ENCODE measurements at places on chromosomes 13 and 19.

DNA sequence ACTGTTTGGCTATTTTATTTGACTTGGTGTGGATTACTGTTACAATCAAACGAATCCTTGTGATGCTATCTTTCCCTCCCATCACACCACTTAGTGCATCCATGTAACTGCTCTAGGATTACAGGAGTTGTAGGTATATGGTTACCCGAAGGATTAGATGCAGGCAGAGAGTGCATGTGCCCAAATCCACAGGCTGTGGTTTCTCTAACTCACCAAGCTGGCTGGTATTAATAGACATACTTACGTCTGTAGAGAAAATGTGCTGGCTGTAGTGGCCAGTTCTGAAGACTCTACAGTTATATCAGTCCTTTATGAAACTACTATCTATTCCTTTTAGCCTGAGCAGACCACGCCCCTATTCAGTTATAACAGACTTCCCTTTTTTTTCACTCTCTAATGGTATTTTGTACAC is 1.1 kb upstream of the HMGB1 start:
- DNase-seq, result no peak

- DNase-seq, result no peak
Observed at GRCh38 chr19:11421371-11422098, 2.4 kb upstream of the RGL3 start.

- DNase-seq, result peak; percentile 66
Observed at GRCh38 chr19:16829010-16829821, at the start of gene SIN3B. Gene SIN3B, plus strand, starts transcription at chr19:16829398. Its CDS starts 23 bp downstream, at chr19:16829421.

- no peak for DNase-seq
Observed at GRCh38 chr19:1392407-1392806, 8.7 kb downstream of the NDUFS7 start.

- DNase-seq, result no peak
Observed at GRCh38 chr13:31433746-31434145, 234.0 kb downstream of the B3GLCT start.

GRCh38 chr19:35307931-35308330 is 16.0 kb downstream of the MAG start:
- no peak for DNase-seq

DNA sequence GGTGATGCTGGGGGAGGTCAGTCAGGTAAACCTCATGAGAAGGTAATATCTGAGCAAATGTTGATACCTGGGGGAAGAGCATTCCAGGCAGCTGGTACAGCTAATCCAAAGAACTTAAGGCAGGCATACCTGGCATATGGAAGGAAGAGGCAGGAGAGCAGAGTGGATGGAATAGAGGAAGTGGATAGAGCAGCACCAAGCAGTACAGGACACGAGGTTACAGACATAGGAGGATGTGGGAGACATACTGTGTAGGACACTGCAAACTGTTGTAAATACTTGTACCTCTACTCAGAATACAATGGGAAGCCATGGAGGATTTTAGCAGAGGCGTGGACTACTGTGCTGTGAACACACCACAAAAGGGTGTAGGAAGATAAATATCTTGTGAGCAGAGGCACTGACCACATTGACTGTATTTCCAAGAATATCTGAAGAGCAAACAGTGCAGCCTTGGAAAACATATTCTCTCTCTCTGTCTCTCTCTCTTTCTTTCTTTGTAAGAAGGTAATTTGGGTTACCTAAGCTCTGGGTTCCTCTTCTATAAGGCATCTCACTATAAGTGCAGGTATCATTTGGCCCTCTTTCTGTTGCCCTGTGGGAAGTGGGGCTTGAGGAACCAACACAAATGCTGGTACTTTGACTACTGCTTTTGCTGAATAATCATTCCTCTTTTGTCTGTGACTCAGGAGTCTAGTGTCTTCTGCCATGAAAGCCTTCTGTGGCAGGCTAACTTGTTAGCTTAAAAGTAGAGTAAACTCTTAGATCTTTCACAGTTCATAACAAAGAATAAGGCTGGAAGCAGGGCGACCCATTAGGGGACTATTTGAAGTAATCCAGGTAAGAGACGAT is 238.0 kb downstream of the VWA8 start:
- DNase-seq, result no peak

DNA sequence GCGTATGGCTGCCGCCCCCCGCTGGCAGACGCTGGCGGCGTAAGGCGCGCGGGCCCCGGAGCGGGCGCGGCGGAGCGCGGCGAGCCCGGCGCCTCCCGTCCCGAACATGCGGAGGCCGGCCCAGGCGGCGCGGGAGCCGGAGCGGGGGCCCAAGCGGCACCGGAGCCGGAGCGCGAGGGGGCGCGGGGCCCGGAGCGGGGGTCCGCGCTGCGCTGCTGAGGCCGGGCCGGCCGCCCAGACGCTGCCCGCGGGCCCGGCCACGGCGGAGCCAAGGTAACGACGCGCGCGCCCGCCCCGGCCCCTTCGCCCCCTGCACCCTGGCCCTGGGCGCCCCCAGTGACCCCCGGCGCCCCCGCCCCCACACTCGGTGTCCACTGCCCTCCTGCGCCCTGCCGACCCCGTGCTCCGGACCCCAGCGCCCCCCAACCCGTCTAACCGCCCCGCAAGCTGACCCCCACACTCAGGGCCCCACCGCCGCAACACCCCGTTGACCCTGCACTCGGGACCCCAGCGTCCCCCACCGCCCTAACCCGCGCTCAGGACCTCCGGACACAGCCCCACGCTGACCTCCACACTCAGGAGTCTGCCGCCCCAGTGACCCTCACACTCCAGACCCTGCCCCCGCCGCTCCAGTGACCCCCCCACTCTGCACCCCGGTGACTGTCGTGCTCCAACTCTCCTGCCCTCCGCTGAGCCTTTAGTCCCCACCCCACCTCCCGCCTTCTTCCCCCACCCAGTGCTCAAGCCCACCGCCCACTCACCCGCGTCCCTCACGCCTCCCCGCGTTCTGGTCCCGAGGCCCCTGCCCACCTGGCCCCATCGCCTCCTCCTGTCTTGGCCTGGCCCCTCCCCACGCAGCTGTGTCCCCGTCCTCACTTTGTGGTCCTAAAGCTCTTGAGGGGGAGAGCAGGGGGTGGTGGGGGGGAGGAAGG is at the start of gene CSNK1G2:
Gene CSNK1G2, plus strand, starts transcription at position 27 of the 932 bp plus-strand sequence. CDS start 28,601 bp downstream, outside the sequence.
- no peak for DNase-seq

DNA sequence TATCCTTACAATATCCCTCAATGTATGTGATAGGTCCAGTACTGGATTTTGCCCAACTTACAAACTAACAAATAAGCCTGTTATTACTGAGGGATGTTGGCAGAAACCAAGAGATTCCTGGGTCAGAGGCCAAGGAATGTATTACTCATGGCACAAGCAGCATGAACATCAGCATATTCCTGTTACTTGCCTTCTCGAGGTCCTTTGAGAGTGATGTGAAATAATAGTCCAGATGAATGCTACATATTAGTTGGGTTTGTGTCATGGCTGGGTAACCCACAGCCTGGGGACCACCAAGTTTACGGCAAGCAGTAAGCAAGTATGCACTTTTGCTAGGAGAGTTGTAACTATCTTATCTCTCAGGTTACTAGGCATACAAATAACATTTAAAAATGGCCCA is 384.5 kb upstream of the GPC6 start:
- no peak for DNase-seq

GRCh38 chr13:57665481-57665880 is 33.9 kb downstream of the PCDH17 start:
- no peak for DNase-seq

DNA sequence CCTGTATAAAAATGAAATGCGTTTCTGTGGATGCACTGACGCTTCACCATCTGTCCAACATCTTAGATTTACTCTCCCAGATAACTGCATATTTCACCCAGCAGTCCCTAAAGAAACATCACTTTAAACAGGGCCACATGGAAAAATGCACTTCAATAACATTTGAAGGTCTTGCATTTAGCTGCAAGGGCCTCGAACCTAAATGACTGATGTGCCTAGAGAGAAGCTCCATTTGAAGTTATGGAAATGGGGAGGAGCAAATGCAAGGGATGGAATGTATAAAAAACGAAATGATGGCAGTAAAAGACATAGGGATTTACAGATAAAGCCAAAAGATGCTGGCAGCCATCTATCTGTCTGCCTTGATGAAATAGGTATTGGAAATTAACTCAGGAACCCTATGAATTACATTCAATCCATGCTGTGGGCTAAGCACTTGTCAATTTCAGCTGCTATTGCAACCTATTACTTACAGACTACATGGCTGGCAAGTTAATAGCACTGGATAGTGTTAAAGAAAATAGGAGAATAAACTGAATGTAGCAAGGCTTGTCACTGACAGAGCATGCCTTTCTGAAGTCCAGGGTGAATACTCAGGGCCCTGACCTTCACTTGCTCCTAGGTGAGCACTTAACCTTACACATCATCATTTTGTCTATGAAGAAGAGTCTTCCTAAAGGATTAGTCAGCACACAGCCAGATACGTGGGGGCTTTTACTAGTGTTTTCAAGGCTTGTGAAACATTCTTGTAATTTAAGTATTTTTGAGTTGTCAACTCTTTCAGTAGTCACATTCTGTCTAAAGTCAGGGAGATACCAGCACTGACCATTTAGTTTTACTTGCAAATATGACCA is 963.4 kb downstream of the PCDH17 start:
- no peak for DNase-seq

DNA sequence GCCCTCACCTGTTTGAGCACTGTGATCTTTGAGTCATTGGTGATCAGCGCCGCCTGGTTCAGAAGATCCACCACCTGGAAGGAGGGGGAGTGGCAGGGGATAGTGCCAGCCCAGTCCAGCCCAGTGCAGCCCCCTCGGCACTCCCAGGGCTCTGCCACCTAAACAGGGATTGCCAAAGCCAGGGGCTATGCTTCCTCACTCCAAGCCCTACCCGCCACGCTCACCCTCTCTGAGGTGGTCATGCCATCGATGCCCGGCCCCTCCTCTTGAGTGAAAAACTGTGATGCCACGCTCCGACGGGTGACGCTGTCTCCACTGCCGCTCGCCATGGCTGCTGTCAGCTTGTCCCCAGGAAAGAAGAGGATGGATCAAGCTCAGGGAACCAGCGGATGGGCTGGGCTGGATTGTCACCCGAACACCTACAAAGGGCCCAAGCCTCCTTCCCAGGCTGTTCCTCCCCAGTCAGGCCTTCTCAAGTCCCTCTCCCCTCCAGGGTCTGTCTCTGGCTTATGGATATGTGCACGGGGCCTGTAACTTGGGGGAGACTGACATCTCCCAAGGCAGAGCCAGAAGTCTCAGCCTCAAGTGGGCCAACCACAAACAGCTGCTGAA is 8.7 kb downstream of the SYMPK start:
- DNase-seq, result no peak

- no peak for DNase-seq
Observed at GRCh38 chr13:77979721-77980385, 61.2 kb upstream of the EDNRB start.

DNA sequence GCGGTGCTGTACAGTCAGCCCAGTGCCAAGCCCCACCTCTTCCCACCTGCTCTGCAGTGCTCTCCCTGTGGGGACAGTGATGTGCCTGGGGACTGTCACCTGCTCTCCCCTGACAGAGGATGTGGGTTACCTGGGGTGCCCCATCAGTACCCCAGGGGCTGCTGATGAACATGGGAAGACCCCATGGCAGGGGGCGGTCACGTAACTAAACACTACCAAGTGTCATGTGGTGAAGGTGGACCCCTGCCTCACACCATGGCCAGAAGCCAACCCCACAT is 12.7 kb downstream of the KDM4B start:
- DNase-seq, result peak; percentile 72

DNA sequence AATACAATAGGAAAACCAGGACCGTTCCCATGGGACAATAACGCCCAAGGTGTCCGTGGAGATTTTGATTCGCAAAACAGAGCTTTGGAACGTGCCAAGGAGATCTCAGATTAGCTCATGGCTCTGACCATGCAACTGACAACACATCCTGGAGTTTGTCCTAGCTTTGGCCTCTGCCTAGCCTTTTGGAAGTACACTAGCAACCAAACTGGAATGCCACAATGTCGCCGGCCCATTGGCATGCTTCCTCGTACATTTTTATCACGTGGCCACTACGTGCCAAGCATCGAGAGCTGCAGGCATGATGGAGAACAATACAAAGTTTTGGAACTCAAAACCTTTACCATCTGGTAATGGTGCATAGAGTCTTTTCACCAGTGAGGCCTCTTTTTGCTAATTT is 256.5 kb downstream of the DCLK1 start:
- no peak for DNase-seq

DNA sequence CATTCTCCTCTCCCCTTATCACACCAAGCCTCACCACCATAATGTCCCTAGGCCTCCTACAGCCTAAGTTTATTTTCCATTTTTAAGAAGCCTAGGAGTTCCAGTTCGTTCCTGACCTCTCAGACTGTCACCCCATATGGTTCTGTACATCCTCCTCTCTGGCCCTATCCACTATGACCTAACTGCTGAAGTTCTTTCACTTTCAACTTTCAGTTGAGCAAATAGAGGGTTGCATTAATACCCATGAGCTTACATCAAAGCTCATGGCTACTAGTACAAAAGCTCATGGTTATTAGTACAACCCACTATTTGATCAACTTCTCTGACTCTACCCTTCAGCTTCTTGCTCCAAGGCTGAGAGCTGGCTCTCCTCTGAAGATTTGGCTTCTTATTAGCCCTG is 72.9 kb downstream of the FGF14 start:
- no peak for DNase-seq

GRCh38 chr19:45133661-45134060 is 27.1 kb downstream of the NKPD1 start:
- DNase-seq, result no peak

DNA sequence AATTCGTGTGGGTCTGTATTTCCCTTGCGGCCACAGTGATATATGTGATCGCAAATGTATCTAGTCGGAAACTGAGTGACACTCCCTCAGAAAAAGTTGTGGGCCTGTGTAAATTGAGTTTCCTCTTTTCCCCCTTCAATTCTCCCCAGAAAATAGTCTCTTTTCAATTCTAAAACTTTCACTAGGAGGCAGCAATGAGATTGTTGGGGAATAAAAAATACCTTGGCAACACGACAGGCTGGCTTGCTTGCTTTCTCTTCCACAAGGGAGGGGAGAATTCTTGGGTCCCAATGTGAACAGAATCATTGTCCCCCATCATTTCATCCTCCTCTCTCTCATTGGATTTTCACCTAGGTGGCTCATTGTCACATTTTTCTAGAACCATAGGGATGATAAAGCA is 3.7 kb upstream of the SOX21 start:
- DNase-seq, result no peak

DNA sequence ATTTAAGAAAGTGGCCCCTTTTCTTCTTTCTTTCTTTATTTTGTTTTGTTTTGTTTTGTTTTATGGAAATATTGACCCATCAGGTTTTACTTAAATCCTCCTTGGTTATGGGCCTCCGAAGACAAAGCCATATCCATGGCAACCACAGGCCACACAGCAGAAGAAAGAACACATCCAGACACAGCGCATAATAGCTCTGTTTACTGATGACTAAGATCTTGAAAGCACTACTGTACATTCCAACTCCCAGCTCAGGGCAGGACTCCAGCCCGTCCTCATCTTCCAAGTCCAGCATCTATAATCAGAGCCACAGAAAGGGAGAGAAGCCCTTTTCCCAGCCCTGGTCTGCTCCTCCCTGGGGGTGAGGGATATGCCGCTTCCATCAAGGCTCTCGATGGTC is 84.3 kb downstream of the NUFIP1 start:
- no peak for DNase-seq

GRCh38 chr19:50628551-50628950 is 11.1 kb downstream of the SYT3 start:
- DNase-seq, result no peak

GRCh38 chr19:49790866-49791265 is 22.2 kb downstream of the FUZ start:
- no peak for DNase-seq

All from DMS79 (cell line).